ENCODE measurements at places on chromosomes 1 and 21.

GRCh38 chr1:44924835-44925464, 61.4 kb downstream of the EIF2B3 start:
- DNase-seq = peak; percentile 89

GRCh38 chr1:45803299-45803780, at the start of gene MAST2:
Gene MAST2 (plus strand): TSS chr1:45803612. CDS start chr1:45803896, 284 bp downstream.
- DNase-seq = peak; percentile 81

GRCh38 chr1:67573311-67573872, 111.6 kb upstream of the GADD45A start:
- DNase-seq = no peak

DNA sequence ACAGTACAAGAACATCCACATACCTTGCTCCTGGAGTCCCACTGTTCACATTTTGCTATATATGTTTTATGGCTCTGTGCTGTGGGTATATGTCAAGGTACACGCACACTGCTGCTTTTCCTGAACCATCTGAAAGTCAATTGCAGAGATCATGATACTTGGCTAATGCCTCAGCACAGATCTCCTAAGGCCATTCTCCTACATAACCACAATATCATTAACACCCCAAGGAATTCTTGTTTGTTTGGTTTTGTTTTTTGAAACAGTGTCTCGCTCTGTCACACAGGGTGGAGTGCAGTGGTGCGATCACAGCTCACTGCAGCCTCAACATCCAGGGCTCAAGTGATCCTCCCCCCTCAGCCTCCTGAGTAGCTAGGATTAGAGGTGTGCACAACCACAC, 16.0 kb downstream of the CTNNBIP1 start:
- no peak for DNase-seq

DNA sequence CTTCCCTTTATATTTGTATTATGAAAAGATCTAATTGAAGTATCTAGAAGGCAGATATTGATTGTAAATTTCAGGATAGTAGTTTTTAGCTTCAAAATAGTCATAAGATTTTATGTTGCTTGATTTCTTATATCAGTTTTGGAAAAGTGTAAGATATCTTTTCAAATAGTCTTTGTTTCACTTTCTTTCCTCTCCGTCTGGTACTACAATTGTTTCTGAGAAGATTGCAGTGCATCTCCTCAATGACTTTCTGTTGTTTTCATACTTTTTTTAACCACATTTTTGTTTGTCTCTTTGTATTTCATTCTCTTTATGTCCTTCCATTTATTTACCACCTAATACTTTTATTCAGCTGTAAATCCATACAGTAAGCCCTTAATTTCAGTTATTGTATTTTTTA, 964.6 kb upstream of the B3GALT2 start:
- no peak for DNase-seq

DNA sequence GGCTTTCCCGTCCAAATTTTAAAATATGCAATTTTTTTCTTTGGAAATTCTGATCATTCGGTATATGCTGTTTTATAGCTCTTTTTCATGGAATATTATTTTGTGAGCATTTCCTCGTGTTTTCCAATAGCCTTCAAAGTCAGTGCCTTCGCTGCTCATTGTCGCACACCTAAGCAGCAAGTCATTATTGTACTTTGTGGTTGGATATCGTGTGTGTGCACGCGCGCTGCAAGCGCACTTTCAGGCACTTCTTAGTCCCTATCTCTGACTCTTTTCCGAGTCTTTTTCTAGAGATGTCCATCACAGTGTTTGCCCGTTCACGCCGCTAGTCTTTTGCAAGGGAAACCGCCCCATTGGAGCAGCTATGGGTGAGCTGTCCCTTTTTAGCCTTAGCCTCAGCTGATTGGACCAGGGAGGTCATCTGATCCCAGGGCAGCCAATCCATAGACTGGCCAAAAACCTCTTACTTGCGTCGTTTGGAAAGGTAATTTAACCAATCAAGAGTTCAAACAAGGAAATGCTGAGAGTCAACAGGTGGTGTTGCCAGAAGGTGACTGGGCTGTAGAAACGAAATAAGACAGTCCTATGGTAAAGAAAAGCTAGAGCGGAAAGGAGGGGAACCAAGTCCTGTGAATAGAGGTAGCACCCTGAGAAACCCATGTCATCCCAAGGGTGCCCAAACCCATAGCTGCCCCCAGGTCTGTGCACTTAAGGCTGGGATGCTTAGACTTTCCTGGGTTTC, 710 bp upstream of the HYI start:
- peak; percentile 88 for DNase-seq

- DNase-seq = peak; percentile 78
These were observed 13.2 kb downstream of the ADGRB2 start for GRCh38 chr1:31750858-31751510.

DNA sequence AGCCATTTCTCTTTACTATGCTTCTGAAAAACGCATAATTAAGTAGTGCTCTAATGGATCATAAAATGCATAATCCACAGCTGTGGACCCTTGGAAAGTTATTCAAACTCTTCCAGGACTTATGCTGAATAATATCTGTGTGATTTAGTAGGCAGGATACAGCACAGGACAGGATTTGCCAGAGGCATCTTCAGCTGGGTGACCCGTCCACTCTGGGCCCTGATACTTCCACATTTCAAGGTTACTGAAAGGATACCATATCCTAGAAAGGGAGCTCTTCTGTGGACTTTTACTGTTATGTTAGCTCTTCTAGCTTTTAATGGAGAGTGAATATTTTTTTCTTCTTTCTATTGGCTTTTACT, 49.6 kb downstream of the MAP10 start:
- DNase-seq = no peak

- DNase-seq = no peak
These were observed 653.9 kb upstream of the NEGR1 start for GRCh38 chr1:72936151-72936740.

GRCh38 chr1:233603478-233603877, 10.4 kb upstream of the KCNK1 start:
- DNase-seq = peak; percentile 22

DNA sequence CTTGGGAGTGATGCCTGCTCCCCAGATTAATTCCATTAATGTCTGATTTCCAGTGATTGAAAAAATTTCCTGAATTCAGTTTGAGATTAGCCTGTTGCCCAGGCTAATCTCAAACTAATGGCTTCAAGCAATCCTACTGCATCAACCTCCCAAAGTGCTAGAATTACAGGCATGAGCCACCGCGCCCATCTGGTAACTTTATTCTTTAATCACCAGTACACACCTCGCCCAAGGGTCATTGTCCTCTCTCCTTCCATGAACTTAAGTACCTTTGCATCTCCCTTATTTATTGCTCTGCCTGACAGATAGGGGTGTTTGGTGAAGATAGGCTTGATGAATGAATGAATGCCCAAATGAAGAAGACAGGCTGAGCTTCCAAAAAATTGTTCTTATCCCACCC, 366.5 kb downstream of the SIPA1L2 start:
- DNase-seq = no peak

DNA sequence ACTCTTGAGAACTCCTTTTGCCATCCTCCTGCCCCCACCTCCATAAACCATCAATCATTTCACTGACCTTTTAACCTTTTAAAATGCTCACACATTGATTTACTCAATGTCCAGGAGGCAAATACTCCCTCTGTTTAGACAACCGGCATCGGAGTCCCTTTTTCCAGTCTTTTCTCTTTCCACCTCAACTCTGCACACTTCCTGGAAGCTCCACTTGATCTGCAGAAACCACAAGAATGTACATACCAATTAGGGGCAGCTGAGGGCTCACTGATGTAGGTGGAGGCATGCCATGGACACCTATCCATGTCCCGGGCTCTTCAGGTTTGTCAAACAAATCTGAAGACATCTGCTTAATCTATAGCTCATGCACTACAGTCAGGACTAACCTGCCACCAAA, 5.3 kb upstream of the AMIGO1 start:
- DNase-seq = no peak

- DNase-seq = no peak
These were observed 121.5 kb downstream of the GPR52 start for GRCh38 chr1:174569240-174569639.

- no peak for DNase-seq
These were observed 57.9 kb upstream of the TENT5B start for GRCh38 chr1:27070390-27071048.

- no peak for DNase-seq
These were observed at the start of gene EPHA10 for GRCh38 chr1:37764888-37765441. Gene EPHA10 (minus strand): TSS chr1:37765120. CDS start chr1:37765066, 54 bp downstream.

DNA sequence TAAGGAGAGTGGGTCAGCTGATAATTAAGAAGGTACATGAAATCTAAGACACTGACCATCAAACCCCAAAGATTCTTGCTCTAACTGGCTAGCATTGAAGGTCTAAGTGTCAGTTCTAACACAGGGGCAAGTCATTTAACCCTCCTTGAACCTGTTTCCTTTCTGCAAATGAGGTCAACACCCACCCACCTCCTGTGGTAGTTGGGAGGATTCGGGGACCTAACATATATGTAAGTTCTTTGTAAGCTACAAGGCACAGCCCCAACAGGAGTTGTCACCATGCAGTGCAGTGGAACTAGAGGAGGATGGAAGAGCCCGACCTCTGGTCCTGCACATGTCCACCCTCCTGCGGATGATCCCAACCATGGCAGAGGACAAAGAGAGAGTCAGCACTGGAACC, 2.4 kb downstream of the NUDT17 start:
- no peak for DNase-seq

GRCh38 chr1:221669441-221669840, 72.4 kb downstream of the DUSP10 start:
- DNase-seq = no peak

DNA sequence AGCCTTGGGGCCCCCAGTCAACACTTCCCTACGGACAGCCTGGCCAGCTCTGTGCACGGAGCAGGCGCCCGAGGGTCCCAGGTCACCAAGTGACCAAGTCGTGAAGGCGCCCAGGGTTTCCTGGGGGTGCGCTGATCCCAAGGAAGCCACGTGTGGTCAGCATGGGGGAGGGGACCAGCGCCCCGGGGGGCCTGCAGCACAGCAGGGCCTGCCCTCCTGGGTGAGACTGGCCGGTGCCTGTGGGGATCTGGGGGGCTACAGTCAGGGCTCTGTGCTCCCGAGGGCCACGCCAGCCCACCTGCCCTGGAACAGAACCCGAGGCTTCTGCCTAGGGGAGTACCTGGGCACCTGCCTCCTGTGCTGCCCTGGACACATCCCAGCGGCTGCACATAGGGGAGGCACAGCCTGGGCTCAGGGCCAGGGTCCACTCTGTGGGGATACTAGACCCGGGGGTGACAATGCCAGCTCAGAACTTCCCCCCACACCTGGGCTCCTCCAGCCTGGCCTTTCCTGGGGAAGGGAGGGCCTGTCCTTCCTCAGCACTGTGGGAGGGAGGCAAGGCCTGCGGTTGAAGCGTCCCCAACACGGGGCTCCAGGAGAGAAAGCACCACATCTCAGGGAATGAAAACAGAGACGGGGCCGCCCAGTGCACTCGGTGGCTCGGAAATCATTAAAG, 6.2 kb upstream of the POFUT2 start:
- DNase-seq = no peak

DNA sequence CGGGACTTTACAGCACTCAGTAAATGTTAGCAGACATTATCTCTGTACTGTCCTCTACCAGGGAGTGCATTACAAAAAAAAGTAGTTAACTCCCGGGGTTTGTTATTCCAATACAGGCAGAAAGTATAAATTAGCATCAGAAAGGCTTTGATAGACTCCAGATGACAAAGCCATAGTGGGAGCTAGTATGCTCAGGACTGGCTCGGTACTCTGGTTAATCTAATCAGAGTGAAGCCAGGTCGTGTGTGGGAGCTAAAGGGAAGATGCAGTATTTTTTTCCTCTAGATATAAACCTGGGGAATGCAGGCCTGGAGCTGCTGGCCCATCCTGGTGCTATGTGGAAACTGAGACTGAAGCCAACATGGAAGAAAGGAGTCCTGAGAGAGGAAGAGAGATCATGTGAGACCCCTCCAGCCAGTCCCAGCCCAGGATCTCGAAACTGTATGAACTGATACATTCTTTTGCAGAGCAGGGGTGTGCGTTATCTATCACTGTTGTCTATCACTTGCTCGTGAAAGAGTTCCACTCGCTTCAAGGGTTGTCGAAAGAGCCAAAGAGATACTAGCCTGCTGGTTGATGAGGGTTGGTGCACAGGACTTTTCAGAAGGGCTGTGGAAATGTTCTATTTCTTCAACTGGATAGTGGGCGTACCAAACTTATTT, 125.8 kb downstream of the PLPP3 start:
- no peak for DNase-seq

DNA sequence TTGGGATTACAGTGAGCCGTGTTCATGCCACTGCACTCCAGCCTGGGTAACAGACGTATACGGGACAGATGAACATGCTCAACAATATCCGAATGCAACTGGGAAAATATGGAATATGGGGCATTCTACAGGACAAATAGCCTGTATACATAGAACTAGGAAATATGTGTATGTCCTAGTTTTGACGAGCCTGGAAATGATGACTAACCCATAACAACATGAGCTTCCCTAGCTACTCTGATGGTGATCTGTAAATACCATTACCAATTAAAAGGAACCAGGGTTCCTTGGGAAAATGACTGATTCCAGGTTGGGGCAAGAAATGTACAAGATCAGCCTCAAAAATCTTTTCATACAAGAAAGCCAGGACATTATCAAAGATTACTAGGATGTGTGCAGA, 42.8 kb upstream of the ARTN start:
- DNase-seq = no peak

GRCh38 chr1:157007306-157007705, 38.2 kb downstream of the ARHGEF11 start:
- no peak for DNase-seq

- DNase-seq = no peak
These were observed 3.7 kb downstream of the RORC start for GRCh38 chr1:151827853-151828252.

DNA sequence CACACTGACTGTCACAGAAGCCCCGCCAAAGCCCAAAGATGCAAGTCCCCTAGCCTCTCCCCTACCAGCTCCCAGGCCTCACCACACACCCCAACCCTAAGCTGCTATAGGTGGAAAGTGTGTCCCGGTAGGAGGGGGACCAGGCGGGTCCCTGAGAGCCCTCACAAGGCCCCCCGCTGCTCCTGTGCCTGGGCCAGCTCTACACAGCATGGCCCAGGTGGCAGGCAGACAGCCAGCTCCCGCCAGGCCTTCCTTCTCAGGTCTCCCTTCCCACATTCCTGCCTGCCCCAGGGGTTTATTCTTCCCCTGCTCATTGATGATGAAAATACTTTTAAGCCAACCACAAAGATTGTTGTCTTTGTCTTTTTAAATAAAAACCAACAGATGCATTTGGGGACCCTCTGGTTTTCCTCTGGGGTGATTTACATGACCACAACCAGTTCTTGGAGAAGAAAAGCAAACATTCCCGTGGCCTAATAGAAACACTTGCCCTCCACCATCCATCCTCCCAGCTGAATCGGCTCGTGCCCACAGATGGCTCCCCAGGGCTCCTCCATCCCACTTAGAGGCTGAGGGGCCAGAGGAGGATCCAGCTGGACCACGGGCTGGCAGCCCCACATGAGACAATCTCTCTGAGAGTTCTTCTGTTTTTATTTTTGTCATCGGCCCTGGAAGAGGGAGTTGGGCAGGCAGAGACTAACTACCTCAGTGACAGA, 93.1 kb downstream of the DMRTB1 start:
- DNase-seq = no peak

- peak; percentile 48 for DNase-seq
These were observed 11.8 kb upstream of the DENND1B start for GRCh38 chr1:197787056-197787455.
